ENCODE measurements at places on chromosomes 3 and 15. TPM values are rescaled to one million over a fixed set of nuclear protein-coding genes. Genes with fewer than 3 reads are reported as not detected.

GRCh38 chr3:123126031-123126430 lies 59.2 kb downstream of the PDIA5 start:
- H3K27ac ChIP-seq: no peak overlapping the region
- H3K4me1 ChIP-seq: no peaks in the 10 kb centered on the region
- DNase-seq: no peak
- H3K36me3 ChIP-seq: peaks cover 3% of the 10 kb centered on the region
- H3K4me3 ChIP-seq: no peak overlapping the region

Gene SLC25A26
- polyA plus RNA-seq: 58.1 TPM

Gene PCOLCE2
- not detected for polyA plus RNA-seq

GRCh38 chr15:89090791-89091626 lies 2.8 kb downstream of the ABHD2 start:
- H3K4me3 ChIP-seq: peak overlapping the region; percentile 33
- H3K4me1 ChIP-seq: peaks cover 38% of the 10 kb centered on the region
- H3K27me3 ChIP-seq: no peaks in the 10 kb centered on the region
- DNase-seq: peak; percentile 75
- H3K27ac ChIP-seq: peak overlapping the region; percentile 59
- H3K36me3 ChIP-seq: no peaks in the 10 kb centered on the region

Gene LEKR1
- 0.55 TPM for polyA plus RNA-seq

GRCh38 chr15:58870451-58870850 lies 63.0 kb downstream of the SLTM start:
- H3K27ac ChIP-seq: no peak overlapping the region
- no peak overlapping the region for H3K4me3 ChIP-seq
- H3K4me1 ChIP-seq: no peaks in the 10 kb centered on the region
- H3K27me3 ChIP-seq: no peaks in the 10 kb centered on the region
- H3K36me3 ChIP-seq: no peaks in the 10 kb centered on the region

Gene HTR3E
- not detected for polyA plus RNA-seq

Gene PLA2G4E
- not detected for polyA plus RNA-seq

Gene FOXB1
- 0.14 TPM for polyA plus RNA-seq

DNA sequence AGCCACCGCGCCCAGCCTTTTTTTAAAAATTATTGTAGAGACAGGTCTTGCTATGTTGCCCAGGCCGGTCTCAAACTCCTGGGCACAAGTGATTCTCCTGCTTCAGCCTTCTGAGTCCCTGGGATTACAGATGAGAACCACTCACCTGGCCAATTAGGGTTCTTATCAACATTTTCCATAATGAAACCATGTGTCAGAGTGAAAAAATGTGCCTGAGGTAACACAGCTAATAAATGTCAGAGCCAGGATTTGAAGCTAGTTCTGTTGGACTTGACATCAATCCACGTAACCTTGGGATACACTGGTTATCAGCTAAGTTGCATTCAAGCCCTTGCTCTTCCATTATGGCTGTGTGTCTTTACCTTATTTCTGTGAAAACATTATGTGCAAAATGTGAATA lies 29.1 kb downstream of the CHST14 start:
- H3K27me3 ChIP-seq: peaks cover 6% of the 10 kb centered on the region
- no peak for DNase-seq
- H3K36me3 ChIP-seq: no peaks in the 10 kb centered on the region
- no peaks in the 10 kb centered on the region for H3K4me1 ChIP-seq

- DNase-seq: no peak
- H3K4me3 ChIP-seq: no peak overlapping the region
- no peak overlapping the region for H3K27ac ChIP-seq
- peaks cover 21% of the 10 kb centered on the region for H3K4me1 ChIP-seq
- peaks cover 28% of the 10 kb centered on the region for H3K36me3 ChIP-seq
Observed at GRCh38 chr15:80978685-80979329, 10.8 kb downstream of the MESD start.

All from CD4-positive, alpha-beta memory T cell (primary cell).